ENCODE measurements at places on chromosomes 12 and 14. TPM values are rescaled to one million over a fixed set of nuclear protein-coding genes. Genes with fewer than 3 reads are reported as not detected.

- no peak for DNase-seq
Observed at GRCh38 chr12:43655586-43655985, 103.0 kb downstream of the PUS7L start.

LRTM2 gene
- total RNA-seq: not detected

AKAP6 gene
- total RNA-seq: 5.3 TPM

KRT4 gene
- not detected for total RNA-seq

DNA sequence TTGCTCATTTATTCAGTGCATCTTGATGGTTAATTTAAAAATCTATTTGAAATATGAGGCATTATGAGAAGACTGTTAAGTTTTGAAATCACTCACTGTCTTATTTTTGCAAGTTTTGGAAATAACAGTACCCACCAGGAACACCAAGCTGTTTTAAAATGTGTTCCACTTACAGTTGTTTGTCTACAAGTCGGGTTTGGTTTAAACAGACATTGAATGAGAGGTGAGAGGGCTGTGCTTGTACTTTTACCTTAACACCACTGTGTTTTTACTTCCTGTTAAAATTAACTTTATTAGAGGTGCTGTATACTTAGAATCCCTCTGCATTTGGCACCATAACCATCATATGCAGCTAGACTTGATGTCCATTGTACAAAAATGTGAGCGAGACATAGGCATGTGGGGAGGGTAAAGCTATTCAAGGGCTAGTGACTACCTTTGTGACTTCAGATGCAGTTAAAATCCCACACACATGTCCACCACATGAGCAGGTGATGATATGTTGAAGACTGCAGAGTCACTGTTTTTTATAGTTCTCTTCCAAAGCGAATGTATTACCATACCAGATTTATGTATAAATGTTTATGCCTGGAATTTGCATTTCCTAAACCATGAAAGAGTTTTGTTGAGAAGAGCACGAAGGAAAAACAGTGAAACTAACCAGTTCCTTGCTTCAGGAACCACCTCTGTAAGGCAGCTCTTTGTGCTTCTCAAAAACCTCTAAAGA, 12.9 kb downstream of the ELK3 start:
- no peak for DNase-seq

E2F7 gene
- 26.1 TPM for total RNA-seq

BEGAIN gene
- total RNA-seq: 0.24 TPM

DNA sequence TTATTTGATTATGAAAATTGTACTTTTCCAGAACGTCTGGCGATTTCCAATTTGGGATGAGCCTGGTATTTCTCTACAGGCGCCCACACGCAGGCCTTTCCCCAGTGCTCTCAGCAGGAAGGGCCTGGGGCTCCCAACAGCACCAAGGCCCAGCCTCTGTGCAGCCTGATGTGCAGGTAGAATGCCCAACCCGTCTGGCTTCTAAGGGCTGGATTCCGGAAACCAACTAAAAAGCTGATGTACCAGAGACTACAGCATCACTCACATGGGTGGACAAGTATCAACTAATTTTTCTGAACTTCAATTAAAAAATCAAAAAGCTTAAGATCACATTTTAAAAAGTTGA, 25.8 kb downstream of the CDC42BPB start:
- DNase-seq: no peak

- no peak for DNase-seq
Observed at GRCh38 chr12:25014961-25015360, 66.1 kb upstream of the BCAT1 start.

GRCh38 chr14:83470466-83470865, 1936.8 kb upstream of the SEL1L start:
- DNase-seq: no peak

DNA sequence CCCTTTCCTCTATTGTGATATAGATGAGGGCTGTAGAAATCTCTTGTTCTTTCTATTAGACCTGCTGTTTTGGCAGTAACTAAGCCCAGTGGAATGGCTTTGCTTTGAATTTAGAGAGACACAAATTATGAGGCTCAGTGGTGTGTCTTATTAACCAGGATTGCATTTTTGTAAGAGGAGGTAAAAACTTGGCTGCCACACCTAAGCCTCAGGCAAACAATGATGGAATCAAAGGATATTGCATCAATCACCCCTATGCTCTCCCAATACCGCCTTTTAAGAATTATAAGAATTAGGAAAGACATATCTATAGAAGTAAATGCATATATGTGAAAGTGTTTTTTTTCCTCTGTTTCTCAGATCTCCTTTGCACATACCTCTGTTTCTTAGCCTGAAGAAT, 63.3 kb downstream of the ACSS3 start:
- DNase-seq: no peak

- DNase-seq: no peak
Observed at GRCh38 chr14:21668377-21668776, 5.2 kb downstream of the OR4E1 start.

GRCh38 chr14:61233436-61233956, 47.6 kb downstream of the TMEM30B start:
- no peak for DNase-seq

DNA sequence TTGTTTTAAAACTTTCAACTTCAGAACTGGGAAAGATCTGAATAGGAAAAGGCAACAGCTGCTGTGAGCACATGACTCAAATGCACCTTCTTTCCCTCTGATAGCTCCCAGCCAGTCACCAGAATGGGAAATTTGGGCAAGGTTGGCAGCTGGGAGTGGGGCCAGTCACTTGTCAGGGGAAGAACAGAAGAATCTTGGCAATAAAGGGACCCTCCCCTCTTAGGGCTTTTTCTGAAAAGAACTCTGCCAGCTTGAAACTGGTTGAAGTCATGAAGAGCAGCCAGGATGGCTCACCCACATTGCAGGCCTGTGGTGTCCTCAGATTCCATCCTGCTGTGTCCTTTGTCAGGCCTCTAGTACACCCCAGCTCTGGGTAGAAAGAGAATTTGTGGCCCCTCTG, 10.3 kb upstream of the RIC8B start:
- DNase-seq: no peak

A2ML1 gene
- total RNA-seq: not detected

GRCh38 chr12:105013892-105014291, 27.8 kb downstream of the NOPCHAP1 start:
- DNase-seq: no peak

DNA sequence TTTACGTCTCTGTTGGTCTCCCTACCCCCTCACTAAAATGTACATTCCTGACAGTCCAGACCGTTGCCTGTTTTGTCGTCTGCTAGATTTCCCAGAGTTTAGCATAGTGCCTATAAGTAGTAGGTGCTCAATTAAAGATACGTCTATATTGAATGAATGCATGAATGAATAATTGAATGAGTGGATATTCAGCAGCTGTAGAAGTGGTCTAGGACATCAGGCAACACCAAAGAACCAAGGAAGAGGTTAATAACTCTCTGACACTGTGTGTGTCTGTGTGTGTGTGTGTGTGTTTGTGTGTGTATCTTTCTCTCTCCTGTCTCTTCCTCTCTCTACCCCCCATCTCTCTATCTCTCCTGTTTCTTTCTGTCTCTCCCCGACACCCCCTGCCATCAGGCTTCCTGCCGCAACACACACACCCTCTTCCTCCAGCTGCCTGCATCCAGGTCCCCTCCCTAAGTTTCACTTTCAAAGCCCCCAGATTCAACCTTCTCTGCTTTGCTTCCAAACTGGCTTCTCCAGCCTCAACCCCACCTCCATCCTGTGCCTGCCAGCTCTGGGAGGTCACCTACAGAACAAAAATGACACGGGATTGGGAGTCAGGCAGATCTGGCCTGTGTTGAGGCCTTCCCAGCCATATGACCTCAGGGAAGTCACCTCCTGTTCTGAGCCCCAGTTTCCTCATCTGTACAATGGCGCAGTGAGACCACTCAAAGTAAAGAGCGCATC, 119.9 kb upstream of the NCOR2 start:
- no peak for DNase-seq

DNA sequence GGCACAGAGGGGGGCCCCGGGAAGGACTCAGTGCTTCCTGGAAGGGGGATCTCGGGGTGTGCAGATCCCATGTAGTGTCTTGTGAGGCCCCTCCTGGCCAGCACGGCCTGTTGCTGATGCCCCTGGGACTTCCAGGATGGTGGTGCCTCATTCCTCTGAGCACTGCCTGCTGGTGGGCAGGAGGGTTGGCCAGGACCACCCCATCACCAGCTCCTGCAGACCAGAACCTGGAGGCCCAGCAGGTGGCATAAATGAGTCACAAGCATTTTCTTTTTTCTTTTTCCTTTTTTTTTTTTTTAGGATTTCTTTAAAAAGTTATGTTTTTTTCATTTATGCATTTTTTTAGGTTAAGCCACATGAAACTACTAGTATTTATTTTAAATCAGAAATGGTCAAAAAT, 8.0 kb downstream of the MMP17 start:
- no peak for DNase-seq

GRCh38 chr14:61375218-61375617, 53.8 kb downstream of the PRKCH start:
- no peak for DNase-seq

- DNase-seq: no peak
Observed at GRCh38 chr14:53890611-53891101, 66.0 kb downstream of the BMP4 start.

- no peak for DNase-seq
Observed at GRCh38 chr12:26749781-26750180, 83.2 kb downstream of the ITPR2 start.

DNA sequence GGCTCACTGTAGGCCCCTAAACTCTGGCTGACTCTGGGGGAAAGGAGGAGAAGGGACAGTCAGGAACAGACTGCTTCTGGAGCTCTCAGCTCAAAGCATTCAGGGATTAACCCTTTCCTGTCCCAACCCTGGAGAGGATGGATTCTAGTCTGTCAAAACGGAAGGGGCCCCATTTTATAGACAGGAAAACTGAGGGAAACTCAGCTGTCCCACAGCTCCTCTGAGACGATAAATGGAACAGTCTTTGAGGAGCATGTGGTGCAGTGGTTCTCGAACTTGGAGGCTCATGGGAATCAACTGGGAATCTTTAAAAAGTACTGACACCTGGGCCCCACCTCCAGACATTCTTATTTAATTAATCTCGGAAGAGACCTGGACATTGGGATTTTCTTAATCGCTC, 23.7 kb downstream of the SRRM4 start:
- DNase-seq: no peak

CIDEB gene
- total RNA-seq: 5.1 TPM

INHBE gene
- 0.77 TPM for total RNA-seq

GRCh38 chr12:127241072-127241817, 1025.7 kb upstream of the TMEM132C start:
- DNase-seq: no peak

DNA sequence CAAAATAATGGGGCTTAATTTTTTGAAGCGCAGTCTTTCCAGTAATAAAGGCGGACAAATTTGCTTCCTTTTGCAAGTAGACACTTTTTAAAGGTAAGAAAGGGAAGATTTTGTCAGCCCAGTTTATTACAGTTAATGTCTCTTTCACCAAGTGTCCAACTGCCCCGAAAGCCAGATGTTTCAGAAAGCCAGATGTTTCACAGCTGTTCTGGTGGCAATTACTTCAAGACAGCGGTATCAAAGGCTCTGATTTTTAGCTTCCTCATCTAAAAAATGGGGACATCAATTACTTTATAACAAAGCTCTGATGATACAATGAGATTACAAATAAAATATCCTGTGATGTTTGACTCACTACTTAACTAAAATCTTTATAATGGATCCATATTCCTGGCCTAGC, 1.0 kb downstream of the WBP11 start:
- DNase-seq: no peak

- no peak for DNase-seq
Observed at GRCh38 chr14:70804556-70805162, 4.7 kb downstream of the MAP3K9 start.

DNA sequence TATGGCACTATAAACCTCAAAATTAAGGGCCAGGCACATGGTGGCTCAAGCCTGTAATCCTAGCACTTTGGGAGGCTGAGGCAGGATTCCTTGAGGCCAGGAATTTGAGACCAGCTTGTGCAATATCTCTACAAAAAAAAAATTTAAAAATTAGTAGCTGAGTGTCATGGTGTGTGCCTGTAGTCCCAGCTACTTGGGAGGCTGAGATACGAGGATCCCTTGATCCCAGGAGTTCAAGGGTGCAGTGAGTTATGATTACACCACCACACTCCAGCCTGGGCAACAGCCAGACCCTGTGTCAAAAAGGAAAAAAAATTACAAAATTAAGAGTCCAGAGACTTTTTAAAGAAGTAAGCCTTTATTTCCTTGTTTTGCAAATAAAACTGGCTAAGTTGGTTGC, 1.8 kb upstream of the GCN1 start:
- no peak for DNase-seq

- no peak for DNase-seq
Observed at GRCh38 chr12:66000958-66001357, 129.6 kb downstream of the LLPH start.

SYT1 gene
- 0.28 TPM for total RNA-seq

DNA sequence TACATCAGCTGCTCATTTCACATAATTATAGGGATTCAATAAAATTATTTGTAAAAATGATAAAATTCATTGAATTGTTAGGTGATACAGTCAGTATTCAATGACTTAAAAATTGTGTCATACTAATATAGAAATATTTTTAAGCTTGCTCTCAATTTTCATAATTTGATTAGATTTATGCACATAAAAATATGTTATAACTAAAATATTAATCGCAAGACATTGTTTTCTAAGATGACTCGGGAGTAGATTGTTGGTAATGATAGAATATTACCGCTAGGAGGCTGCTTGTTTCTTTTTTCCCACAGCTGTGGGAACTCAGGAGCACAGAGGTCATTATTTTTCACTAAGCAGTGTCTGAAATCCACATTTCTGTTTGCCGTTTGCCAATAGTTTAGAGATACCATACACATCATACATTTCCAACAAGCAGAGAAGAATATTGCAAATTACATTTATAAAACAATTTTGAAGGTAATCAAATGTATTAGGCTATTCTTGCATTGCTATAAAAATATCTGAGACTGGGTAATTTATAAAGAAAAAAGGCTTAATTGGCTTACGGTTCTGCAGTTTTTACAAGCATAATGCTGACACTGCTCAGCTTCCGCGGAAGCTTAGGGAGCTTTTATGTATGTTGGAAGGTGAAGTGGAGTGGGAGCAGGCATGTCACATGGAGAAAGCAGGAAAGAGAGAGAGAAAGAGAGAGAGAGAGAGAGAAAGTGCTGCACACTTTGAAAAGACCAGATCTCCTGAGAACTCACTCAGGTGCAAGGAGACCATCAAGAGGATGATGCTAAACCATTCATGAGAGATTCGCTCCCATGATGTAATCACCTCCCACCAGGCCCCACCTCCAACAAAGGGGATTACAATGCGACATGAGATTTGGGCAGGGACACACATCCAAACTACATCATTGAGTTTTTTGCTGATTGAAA, 9.2 kb downstream of the CD69 start:
- DNase-seq: no peak

GRCh38 chr14:55715889-55716288, 135.9 kb downstream of the KTN1 start:
- no peak for DNase-seq

DNA sequence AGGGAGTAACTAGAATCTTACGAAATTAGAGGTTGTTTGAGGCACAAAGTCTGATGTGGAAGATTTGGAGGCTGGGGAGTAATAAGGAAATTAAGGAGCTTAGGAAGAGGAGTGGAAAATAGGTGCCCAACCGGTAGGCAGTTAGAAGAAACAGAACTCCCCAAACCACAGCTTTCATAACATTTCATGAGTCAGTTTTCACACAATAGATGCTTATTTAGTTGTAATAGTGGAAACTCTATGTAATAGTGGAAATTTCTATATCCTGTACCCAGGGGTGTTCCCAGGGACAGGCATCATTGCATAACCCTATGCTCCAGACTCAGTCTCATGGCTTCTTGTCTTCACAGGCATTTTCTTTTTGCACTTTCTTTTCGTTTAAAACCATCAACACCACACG, 8.3 kb downstream of the C3AR1 start:
- DNase-seq: no peak

- DNase-seq: no peak
Observed at GRCh38 chr12:75170640-75171185, 38.9 kb downstream of the KCNC2 start.

GRCh38 chr12:76874491-76875190, 4.2 kb downstream of the CSRP2 start:
- DNase-seq: no peak
